ENCODE measurements at places on chromosomes 11 and 22.

DNA sequence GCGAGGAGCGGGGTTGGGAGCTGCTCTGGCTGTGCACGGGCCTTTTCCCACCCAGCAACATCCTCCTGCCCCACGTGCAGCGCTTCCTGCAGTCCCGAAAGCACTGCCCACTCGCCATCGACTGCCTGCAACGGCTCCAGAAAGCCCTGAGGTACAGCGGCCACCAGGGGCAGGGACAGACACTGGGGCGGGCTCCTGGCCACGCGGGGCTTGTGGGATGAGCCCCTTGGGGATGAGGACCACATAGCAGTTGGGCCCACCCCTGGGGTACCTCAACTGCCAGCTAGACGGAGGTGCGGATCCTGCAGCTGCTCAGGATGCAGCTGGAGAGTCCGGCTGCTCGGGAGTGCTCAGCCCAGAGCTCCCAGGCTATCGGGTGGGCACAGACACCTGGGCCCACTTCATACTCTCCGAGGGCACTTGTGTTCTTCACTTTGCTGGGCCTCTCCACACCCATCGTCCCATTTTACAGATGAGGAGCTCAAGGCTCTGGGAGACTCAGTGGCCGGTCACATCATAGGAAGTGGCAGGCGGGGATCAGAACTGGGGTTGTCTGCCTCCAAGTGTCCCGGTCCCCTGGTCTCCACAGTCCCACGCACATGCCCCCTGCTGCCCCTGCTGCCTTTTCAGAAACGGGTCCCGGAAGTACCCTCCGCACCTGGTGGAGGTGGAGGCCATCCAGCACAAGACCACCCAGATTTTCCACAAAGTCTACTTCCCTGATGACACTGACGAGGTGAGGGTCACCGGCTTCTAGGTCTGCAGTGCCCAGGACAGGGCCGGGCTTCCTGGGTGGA is 77.6 kb downstream of the MYO7A start:
- no peak for DNase-seq

GRCh38 chr11:117431436-117431835 is 103.8 kb downstream of the CEP164 start:
- DNase-seq = no peak

DNA sequence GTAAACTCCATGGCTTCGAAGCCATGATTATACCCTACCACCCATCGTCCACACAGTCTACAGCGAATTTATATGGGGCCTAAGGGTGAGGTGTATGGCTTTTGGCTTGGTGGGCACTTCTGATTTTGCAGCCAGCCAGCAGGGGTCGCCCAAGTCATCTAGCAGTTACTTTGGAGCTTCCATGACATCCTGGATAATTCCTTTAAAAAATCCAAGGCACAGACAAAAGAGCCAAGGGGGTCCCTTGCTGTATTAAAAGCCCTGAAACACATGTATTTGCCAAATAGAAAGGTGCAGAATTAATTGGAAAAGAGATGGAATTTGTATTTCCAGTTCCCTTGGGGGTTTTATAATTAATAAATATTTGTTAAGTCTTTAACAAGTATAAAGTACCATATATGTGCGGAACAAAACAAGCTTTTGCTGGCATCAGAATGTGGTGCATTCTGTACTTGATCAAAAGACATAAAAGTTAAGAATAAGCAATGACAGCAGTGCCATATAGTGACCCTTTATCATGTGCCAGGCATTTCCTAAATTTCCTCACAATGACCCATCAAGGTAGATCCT is 132.8 kb upstream of the PITPNB start:
- no peak for DNase-seq

- DNase-seq = no peak
Observed at GRCh38 chr11:130638033-130638432, 189.6 kb downstream of the ADAMTS15 start.

DNA sequence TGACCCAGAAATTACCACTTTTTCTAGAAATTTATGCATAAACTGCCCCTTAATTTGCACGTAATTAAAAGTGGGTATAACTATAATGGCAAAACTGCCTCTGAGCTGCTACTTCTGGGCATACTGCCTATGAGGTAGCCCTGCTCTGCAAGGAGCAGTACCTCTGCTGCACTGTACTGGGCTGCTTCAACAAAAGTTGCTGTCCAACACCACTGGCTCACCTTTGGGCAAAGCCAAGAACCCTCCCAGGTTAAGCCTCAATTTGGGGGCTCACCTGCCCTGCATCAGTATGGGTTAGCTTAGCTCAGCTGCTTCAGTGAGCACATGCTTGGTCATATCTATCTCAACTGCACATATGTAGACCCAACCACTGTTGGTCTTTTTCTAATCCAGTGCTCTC is 4.5 kb downstream of the DMC1 start:
- DNase-seq = no peak
